Stimulated activated CD4-positive, alpha-beta T cell treated with anti-CD3 and anti-CD28 coated beads, Interleukin-1b, Interleukin-23, amount 100 ng/mL, for 1 hour (primary cell): ENCODE measurements at places on chromosomes 12 and 14.

- no peak for DNase-seq
Measured at GRCh38 chr12:121376754-121377697, 22.9 kb upstream of the RNF34 start.

GRCh38 chr14:88955455-88955854 lies 131.0 kb downstream of the TTC8 start:
- no peak for DNase-seq

- DNase-seq: no peak
Measured at GRCh38 chr14:91729756-91730155, 2.1 kb downstream of the CATSPERB start.

GRCh38 chr12:108801736-108802100 lies 55.7 kb downstream of the SSH1 start:
- no peak for DNase-seq

GRCh38 chr12:111440631-111441030 lies 34.9 kb downstream of the SH2B3 start:
- no peak for DNase-seq

- no peak for DNase-seq
Measured at GRCh38 chr12:75482646-75483045, 2.1 kb downstream of the GLIPR1 start.

DNA sequence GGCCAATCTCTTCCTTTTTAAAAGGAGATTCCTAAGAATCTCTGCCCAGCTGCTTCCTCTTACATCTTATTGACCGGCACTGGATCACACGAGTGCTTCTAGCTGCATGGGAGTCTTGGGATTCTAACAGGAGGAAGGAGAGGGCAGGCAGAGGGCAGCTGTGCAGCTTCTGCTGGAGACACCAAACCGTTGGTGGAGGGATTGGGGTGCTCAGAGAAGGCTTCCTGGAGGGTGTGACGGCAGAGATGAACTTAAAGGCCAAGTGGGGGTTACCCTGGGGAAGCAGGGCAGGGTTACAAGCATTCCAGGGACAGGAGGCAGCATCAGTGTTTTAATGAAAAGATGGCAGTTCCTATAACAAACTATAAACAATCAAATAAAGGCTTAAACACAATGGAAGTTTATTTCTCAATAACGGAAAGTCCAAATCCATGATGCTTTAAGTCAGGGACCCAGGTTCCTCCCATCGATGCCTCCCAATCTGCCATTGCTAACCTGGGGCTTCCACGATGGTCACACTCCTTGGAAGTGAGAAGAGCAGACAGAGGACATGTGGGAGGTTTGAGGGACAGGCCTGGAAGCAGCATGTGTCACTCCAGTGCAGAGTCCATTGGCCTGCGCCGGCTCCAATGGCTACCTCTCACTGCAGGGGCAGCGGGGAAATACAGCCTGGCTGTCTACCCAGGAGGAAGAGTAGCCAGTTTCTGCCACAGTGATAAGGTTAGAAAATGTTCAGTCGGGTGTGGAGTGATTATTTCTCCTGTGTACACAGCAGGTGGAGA lies 53.1 kb upstream of the DDX11 start:
- no peak for DNase-seq

DNA sequence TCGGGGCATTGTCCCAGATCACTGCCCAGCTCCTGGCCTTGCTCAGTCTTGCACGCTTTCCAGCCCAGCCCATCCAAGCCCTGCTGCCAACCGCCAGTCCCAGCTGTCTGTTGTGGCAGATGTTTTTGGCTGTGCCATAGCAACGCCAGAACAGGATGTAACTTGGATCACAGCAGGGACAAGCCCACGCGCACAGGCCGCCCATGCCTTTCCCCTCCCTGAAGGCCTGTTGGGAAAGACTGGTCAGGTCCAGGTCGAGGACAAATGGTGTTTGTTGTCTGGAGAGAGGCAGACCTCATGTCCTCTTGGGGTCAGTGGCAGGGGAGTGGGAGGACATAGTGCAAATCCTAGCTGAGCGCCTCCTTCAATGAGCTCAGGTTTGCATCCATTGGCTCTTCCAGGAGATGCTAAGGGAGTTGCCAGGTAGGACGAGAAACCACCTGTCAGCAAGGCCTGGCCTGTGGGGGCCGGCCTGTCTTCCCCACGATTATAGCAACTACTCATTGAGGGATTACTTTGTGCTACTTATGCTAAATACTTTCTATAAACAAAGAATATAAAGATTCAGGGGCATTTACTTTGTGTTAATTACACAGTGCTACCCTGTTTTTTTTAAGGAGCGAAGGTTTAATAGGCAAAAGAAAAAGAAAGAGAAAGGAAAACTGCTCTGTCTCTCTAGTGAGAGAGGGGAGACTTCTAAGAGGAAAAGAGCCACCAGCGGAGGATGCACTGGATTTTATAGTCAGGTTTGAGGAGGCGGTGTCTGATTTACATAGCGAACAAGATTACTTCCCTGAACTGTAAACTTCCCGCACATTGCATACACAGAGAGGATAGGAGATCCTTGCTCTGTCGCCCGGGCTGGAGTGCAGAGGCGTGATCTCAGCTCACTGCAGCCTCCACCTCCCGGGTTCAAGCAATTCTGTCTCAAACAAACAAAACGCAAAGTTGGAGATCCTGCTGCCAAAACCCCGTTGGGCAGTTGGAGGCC lies 42.8 kb upstream of the CORO1C start:
- DNase-seq: no peak

DNA sequence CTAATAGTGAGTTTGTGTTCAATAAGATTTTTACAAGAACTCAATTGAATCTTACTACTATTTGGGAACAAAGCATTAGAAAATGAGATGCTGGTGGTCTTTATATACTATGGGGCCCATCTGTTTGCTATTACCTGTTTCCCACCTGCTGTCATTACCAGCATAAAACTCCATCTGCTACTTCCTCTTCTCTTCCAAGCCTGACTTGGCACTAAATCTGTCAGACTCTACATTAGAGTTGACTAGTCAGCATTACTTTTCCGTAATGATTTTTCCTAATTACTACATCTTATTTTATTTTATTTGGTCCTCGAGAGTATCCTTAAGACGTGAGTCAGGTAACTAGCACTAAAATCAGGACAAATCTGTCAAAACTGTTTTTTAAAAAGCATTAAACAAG lies 68.1 kb upstream of the KRR1 start:
- no peak for DNase-seq

DNA sequence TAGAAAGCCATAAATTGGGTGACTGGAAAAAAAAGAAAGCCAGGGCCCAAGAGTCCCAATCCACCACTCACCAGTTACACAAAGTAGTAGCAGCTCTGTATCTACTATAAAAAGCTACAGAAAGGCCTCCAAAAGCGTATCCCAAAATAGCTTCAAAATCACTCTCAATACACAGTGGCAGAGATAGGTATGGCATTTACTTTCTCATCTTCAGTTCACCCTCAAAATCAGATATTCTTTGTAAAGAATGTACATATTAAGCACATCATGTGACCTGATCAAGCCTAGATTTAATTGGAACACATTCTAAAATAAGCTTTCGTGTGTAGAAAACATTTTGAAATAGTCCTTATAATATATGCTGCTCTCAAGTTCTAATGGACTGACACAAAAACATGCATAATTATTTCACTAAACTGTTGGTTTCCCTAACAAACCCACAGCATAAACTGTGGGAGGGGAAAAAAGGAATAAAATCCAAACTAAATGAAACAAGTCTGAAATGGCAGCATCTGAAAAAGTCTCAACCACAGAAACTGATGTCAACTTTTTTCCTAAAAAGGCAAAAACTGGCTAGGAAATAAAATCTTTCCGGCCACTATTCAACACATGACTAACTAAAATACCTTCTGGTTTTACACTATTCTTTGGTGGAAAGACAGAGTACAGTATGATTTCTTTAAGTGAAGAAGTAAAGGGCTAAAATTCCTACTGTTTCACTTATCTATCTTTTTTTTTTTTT lies 25.9 kb downstream of the UBE2N start:
- DNase-seq: no peak

GRCh38 chr14:66070542-66071319 lies 415.4 kb upstream of the CCDC196 start:
- peak; percentile 72 for DNase-seq

GRCh38 chr14:75340921-75341320 lies 62.3 kb downstream of the FOS start:
- no peak for DNase-seq

- no peak for DNase-seq
Measured at GRCh38 chr12:25616286-25616685, 63.2 kb upstream of the LMNTD1 start.

- no peak for DNase-seq
Measured at GRCh38 chr14:102544046-102544746, 34.6 kb upstream of the ANKRD9 start.

- no peak for DNase-seq
Measured at GRCh38 chr14:89340200-89341181, 76.5 kb downstream of the FOXN3 start.

GRCh38 chr14:65095633-65096205 lies 6.6 kb downstream of the MAX start:
- no peak for DNase-seq

DNA sequence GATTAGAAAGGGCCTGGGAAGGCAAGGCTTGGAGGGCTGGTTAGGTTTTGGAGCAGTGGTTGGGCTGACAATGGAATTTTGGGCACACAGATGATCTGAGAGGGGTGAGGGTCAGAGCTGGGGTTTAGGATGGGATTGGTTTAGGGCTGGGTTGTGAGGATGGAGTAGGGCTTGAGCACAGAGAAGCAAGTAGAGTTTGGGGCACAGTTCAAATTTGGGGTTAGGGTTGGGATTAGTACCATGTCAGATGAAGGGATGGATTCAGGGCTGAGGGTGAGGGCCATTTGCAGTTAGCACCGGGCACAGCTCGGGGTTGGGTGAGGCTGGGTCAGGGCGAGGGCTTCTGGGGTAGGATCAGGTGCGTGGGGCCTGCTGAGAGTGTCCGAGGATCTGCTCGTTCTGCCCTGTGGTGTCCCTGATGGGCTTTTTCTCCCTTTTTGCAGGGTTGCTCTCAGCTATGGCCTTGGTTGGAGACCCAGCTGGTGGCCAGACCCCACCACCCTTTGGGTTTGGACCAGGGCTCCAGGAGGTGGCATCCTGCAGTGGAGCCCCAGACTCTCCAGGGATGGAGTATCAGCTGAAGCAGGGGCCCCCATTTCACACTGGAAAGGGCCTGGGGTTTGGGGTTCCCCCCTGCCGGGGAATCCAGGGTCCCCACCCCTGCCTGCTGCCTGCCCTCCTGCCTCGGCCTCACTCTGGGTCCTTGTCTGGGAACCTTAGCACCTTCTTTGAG lies 45.6 kb downstream of the KRT80 start:
- no peak for DNase-seq

GRCh38 chr12:15220915-15221885 lies at the start of gene RERG:
TSS of gene RERG (minus strand) at chr12:15221417. CDS start at chr12:15217489, 3,928 bp downstream.
- peak; percentile 68 for DNase-seq

- DNase-seq: no peak
Measured at GRCh38 chr14:44162197-44162596, 344.9 kb downstream of the FSCB start.

GRCh38 chr12:39464976-39465695 lies 22.2 kb upstream of the KIF21A start:
- DNase-seq: no peak

GRCh38 chr14:81234278-81234677 lies 13.5 kb upstream of the GTF2A1 start:
- DNase-seq: no peak

- no peak for DNase-seq
Measured at GRCh38 chr14:23614395-23614828, 21.8 kb upstream of the DHRS2 start.

DNA sequence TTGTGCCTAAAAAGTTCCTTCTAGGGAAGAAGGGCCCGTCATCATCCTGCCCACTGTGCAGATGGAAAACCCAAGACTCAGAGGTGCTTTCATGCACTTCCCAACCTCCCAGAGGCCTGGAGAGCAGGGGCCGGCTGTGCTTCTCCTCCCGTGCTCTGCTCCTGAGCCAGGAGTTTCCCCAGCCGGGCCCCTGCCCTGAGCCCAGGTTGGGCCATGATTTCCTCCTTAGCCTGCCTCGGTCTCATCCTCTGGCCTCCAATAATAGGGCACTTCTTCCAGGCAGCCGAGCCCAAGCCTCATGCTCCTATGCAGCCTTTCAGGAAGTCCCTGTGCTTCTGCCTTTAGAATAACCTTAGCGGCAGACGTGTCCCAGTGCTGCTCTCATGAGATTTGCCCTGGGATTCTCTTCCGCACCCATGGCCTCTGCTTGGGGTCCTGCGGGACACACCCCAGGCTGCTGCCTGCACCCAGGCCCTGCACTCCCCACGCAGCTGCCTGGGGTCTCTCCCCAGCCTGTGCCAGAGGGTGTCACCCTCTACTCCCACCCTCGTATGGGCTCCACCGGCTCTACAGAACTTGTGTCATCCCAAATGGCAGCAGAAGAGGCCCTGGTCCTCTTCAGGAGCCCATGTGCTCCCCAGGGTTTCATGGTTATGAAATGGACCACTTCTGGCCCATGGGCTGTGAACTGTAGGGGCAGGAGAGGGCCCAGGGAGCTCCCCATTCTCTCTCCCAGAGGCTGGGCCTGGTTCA lies 359.3 kb downstream of the ADGRD1 start:
- no peak for DNase-seq

DNA sequence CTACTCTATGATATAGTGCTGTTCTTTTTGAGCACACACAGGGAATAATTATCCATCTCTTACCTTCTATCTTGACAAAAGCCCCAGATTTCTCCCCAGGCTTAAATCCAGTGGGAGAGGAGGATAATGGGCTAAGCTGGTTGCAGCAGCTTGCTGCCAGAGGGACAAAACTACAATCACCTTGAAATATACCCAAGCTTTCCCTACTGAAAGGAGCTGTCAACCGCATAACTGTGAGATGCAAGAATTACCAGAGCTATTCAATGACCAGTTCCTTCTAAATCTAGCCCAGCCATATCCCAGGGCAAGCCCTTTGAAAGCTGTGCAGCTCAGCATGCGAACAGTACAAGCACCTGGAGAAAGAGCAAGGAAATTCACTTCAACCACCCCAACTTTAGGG lies 943 bp upstream of the MGAT4C start:
- no peak for DNase-seq

DNA sequence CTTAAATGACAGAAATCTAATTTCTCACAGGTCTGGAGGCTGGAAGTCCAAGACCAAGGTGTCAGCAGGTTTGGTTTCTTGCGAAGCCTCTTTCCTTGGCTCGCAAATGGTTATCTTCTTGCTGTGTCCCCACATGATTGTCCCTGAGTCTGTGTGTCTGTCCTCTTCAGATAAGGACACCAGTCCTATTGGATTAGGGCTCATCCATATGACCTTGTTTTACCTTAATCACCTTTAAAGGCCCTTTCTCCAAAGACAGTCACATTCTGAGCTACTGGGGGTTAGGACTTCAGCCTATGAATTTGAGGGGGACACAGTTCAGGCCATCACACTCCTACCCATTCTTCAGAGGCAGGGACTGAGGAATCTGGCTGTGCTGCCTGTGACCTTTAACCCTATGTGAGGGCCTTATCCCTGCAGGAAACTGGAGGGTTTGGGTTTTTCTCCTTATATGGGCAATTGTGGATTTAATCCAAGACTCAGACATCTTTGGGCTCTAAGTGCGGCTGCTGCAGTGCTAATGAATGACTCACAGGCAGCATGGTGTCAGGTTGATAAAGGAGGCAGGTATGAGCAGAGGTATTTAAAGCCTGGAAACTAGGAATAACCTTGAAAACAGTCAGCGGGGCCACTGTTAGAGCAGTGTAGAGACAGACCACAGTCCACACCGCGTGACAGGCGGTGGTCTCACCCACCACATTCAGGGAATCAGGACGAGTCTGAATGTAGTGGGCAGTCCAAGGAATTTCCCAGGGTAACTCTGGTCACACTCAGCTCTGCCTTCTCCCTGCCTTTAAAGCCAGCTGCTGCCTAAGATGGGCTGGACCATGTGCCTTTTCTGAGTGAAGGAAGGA lies 10.2 kb downstream of the TPCN1 start:
- no peak for DNase-seq
